Aorta (tissue), 5 donors: ENCODE measurements at places on chromosomes 12 and 14. TPM values are rescaled to one million over a fixed set of nuclear protein-coding genes. Genes with fewer than 3 reads are reported as not detected.

GRCh38 chr14:47040550-47040949 is 389.0 kb upstream of the RPL10L start:
- no peak for DNase-seq

Gene TSPAN19
- total RNA-seq = not detected

GRCh38 chr14:105206873-105207272 is 25.8 kb upstream of the NUDT14 start:
- DNase-seq = no peak

DNA sequence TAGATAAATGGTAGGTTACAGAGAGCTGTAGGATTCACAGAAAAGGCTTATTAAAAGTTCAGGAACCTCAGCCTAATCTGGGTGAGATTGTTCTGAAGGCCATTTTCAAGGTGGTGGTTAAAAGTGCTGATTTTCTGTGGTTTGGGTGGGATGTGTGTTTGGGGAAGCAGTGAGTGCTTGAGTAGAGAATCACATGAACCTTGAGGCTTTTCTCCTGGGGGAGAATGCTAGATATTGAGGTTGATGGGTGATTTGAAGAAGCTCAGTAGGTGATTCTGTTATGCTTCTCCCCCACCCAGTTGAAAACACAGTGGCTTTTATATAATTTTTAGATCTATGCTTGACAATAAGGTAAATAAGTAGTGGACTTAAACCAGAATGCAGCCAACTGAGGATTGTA is 420.9 kb downstream of the PCNX1 start:
- no peak for DNase-seq

DNA sequence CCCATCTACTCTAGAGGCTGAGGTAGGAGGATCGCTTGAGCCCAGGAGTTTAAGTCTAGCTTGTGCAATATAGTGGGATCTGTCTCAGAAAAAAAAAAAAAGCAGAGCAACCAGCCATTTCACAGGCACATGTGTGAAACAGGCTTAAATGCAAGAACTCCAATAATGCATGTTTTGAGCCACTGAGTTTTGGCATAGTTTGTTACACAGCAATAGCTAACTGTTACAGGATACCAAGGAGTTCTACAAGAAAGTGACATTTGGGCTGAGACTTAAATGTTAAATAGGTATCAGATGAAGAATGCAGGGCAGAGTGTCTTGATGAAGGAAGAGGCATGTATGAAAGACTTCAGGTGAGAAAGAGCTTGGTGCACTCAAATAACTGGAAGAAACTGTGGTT is 240.0 kb upstream of the FOXN3 start:
- no peak for DNase-seq

Gene PIK3C2G
- total RNA-seq = not detected

- DNase-seq = no peak
These were observed 52.4 kb downstream of the DUSP6 start for GRCh38 chr12:89299931-89300330.

- no peak for DNase-seq
These were observed 60.8 kb upstream of the EIF5 start for GRCh38 chr14:103273145-103273744.

Gene APOF
- total RNA-seq = not detected

- no peak for DNase-seq
These were observed 72.2 kb upstream of the RASSF3 start for GRCh38 chr12:64538121-64538520.

- DNase-seq = no peak
These were observed 277.6 kb downstream of the BTG1 start for GRCh38 chr12:91868054-91868453.

Gene SDSL
- 3.8 TPM for total RNA-seq

Gene SLC2A14
- total RNA-seq = 3.6 TPM

DNA sequence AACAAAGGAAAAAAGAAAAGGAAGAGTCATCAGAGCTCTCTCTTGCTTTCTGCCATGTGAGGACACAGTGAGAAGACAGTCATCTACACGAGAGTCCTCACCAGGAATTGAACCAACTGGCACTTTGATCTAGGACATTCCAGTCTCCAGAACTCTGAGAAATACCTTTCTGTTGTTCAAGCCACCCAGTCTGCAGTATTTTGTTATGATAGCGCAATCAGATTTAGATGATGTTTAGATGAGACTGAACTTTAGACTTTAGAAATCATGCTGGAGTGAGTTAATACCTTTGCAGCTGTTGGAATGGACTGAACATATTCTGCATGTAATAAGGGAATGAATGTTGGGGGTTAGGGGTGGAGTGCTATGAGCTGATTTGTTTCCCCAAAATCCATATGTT is 28.1 kb upstream of the RAB21 start:
- DNase-seq = no peak

DNA sequence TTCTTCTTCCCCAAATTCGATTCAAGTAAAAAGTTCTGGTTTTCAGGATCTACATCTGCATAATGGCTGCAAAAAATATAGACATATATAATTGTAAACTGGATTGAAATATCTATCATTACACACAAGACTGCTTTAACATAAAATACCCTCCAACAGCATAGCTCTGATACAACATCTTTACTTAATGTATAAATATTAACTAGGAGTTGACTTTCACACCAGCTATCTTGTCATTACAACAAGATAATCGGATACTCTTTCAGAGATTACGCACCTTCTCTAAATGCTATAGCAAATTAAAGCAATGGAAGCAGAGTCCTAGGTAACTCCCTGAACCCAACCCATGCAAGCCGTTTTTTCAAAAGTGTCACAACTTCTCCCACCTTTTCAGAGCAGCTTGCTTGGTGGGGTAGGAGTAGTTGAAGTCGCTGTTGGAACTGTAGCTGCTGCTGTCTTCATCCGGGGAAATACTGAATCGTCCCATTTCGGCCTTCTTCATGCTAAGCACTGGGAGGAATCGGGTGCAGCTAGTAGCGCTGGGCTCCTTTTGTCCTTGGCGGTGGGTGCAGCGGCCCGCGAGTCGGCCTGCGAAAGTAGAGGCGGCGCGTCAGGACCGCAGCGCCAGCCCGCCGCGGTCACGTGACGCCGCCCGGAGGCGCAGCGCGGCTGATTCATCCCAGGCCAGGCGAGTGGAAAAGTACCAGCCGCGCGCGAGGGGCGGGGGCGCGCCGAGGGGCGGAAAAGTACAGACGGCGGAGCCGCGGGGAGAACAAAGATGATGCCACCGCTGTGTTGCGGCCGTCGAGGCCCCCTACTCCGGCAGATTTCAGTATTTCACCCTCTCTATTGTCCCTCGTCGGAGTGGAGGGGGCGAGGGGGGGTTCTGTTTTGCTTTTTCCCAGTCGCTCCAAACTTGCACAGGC is 1.5 kb downstream of the SLC38A2 start:
- DNase-seq = peak; percentile 97

DNA sequence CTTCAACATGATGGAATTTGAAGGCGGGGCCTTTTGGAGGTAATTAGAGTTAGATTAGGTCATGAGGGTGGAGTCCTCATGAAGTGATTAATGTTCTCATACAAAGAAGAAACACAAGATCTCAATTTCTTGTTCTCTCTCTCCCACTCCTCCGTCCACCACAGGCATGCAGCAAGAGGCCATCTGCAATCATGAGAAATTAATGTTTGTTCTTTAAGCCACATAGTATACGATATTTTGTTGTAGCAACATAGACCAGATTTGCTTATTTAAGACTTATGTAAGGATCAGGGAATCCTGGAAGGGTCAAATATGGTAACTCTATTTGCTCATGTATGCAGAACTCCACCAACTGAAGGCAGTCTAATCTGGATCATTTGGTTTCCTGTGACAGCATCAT is 429.0 kb downstream of the LRIG3 start:
- DNase-seq = no peak

GRCh38 chr14:77498984-77499527 is 440 bp upstream of the ISM2 start:
- DNase-seq = no peak

GRCh38 chr14:96567289-96567899 is 65.2 kb downstream of the PAPOLA start:
- DNase-seq = no peak

- no peak for DNase-seq
These were observed 48.2 kb upstream of the VSX2 start for GRCh38 chr14:74190927-74191575.
